Epithelial cell of alveolus of lung (primary cell): ENCODE measurements at places on chromosomes 1 and 21. TPM values are rescaled to one million over a fixed set of nuclear protein-coding genes. Genes with fewer than 3 reads are reported as not detected.

JAM2 gene
- total RNA-seq, result 2.5 and 3.0 TPM in 2 replicates

RRP1B gene
- total RNA-seq, result 20.3 and 27.8 TPM in 2 replicates

PLOD1 gene
- total RNA-seq, result 502 and 516 TPM in 2 replicates

KDF1 gene
- 1.7 TPM in 1 of 2 replicates, not detected in the other for total RNA-seq

NBPF3 gene
- total RNA-seq, result 14.2 and 20.2 TPM in 2 replicates

PGM1 gene
- 64.2 and 88.4 TPM in 2 replicates for total RNA-seq

GCSAML gene
- not detected in 2 replicates for total RNA-seq

CHIA gene
- total RNA-seq, result not detected in 2 replicates

ACKR1 gene
- 0.64 TPM in 1 of 2 replicates, not detected in the other for total RNA-seq

SLC44A5 gene
- 0.08 and 0.52 TPM in 2 replicates for total RNA-seq

FGR gene
- not detected in 2 replicates for total RNA-seq

BSND gene
- not detected in 2 replicates for total RNA-seq

KCNJ9 gene
- total RNA-seq, result not detected in 2 replicates
